ENCODE measurements at places on chromosomes 13 and 19.

GRCh38 chr19:18972851-18973250, 31.8 kb upstream of the HOMER3 start:
- DNase-seq, result no peak

DNA sequence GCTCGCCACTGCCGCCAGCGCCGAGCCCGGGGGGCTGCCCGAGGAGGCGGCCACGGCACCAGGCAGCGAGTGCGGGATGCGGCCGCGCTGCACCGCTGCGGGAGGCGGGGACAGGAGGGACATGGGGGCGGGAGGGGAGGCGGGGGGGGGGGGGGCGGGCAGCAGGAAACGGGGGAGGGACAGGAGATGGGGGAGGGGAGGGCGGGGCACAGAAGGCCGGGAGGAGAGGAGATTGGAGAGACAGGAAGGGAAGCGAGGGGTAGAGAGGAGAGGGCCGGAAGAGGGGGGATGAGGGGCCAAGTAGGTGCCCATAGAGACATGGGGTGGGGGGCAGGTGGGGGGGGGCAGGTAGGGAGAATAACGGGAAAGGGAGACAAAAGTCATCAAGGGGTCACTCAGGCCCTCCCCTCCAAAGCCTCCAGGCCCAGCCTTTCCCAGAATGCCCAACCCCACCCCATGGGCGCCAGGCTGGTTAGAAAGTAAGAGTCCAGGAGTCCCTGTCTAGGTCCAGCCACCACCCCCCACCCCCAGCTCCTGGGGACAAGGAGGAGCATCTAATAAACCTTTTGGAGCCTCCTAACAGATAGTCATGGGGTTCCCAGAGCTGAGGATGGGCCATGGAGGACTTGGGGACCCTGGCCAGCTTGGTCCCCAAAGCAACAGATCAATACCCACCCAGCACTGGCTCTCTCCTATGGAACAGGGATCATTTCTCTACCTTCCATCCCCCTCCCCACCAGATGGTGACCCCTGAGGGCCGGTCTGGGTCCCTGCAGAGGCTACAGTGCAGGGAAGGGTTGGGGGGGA, 9.5 kb downstream of the NR2F6 start:
- no peak for DNase-seq

GRCh38 chr19:1998712-1999708, 16.5 kb downstream of the BTBD2 start:
- DNase-seq, result no peak

DNA sequence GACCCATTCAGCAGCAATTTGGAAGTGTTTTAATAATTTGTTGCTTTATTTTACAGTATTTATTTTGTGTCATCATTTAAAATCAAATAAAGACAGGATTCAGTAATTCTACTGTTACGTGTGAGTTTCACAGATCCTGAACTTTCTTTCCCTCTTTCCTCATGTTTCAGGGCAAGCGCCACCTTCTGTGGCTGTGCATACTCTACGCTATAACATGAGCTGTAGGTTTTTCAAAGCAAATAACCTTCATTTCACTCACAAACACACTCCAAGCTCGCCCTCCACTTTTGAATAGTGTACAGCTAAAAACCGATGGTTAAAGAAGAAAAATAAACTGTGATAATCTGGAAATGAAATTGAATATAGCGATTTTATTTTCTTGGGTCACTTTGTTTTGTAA, 753.3 kb downstream of the OLFM4 start:
- no peak for DNase-seq

DNA sequence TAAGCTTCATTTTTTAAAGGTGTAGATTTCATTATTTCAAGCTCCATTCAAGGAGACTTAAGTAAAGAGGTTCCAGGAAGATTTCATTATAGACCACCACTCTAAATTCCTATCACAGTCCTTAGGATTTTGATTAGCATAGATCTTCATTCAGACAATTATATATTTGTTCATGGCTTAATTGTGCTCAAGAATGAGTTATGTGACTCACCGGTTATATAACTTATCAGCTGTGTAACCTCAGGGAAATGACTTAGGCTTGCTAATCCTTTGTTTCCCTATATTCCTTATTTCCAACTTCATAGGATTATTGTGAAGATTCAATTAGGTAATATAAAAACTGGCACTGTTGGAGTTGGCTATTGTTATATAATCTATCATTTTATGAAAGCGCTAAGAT, 632.8 kb upstream of the SPRY2 start:
- no peak for DNase-seq

DNA sequence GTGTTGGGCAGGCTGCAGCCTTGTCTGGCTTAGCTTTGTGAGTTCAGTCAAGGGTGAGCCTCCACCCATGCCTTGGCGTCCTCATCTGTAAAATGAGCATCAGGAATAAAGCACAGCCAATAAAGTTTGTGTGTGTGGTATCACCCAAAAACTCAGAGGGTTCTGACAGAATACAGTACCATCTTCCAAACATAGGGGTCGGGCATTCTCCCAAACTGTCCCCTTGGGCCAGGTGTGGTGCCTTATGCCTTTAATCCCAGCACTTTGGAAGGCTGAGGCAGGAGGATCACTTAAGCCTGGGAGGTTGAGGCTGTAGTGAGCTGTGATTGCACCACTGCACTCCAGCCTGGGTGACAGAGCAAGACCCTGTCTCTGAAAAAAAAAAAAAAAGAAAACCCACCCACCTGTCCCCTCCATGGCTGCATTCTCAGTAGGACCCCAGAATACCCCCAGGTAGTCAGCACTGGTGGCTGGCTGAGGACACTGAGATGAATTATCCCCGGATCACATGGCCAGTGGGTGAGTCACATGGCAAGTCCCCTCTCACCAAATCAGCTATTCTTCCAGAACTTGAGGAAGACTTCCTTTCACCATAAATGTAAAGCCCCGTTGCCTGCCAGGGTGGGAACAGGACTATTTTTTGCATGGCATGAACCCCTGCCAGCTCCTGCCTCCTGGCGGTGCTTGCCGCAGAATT, 18.6 kb downstream of the POP4 start:
- DNase-seq, result no peak

DNA sequence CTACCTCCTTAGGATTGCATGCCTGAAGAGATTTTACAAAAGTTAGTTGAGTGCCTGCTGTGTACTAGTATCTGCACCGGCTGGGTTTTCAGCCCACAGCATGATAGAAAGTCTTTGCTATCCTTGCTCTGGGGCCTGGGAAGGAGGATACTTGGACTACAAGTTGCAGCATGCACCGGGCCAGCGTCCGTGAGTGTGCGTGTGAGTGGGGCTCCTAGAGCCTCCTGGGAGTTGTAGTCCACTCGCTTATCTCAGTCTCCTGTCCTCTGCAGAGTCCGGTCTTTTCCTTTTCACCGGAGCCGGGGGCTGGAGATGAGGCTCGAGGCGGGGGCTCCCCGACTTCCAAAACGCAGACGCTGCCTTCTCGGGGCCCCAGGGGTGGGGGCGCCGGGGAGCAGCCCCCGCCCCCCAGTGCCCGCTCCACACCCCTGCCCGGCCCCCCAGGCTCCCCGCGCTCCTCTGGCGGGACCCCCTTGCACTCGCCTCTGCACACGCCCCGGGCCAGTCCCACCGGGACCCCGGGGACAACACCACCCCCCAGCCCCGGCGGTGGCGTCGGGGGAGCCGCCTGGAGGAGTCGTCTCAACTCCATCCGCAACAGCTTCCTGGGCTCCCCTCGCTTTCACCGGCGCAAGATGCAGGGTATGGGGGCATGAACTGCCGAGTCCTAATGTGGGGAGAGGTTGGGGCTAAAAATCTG, 20.6 kb downstream of the BRSK1 start:
- DNase-seq, result peak; percentile 53

GRCh38 chr13:36051082-36051481, 80.1 kb downstream of the DCLK1 start:
- no peak for DNase-seq

DNA sequence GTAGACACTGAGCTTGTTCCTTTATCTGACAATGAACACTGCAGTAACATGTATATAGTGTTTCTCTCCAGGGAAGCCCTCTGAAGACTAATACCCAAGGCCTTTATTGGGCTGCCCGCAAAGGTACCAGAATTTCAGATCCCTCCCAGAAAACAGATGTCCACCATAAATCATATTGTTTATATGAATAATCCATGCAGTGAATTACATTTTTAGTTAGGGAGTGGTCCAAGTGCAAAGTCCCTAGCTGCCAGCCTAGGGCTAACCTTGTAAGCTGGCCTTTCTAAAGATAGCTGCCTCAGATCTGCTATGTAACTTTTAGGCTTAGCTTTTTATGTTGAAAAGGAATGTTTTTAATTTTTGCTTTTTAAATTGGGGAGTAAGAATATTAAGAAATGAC, 44.7 kb downstream of the TDRD3 start:
- no peak for DNase-seq

DNA sequence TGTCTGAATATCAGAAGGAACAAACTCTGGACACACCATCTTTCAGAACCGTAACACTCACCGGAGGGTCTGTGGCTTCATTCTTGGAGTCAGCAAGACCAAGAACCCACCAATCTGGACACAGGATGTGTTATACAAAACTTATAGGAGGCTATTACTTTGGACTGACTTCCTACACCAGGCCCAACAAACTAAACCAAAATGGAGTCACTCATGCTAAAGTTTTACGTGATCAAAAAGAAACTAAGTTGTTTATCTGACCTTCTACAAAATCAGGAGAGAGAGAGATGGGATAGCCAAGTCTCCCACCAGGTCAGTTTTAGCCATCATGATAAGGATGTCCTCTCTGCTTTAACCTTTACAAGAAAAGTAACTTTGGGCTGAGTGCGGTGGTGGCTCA, 3.2 kb upstream of the RAB11B start:
- no peak for DNase-seq

- DNase-seq, result no peak
These were observed 43.2 kb upstream of the ALOX5AP start for GRCh38 chr13:30692113-30692512.

GRCh38 chr13:37601648-37602440, 3.3 kb upstream of the POSTN start:
- no peak for DNase-seq

All from amniotic epithelial cell (primary cell).